GM06990 (cell line): ENCODE measurements at places on chromosomes 4 and X.

- DNase-seq = no peak
Observed at GRCh38 chr4:81687471-81687870, 215.8 kb upstream of the RASGEF1B start.

DNA sequence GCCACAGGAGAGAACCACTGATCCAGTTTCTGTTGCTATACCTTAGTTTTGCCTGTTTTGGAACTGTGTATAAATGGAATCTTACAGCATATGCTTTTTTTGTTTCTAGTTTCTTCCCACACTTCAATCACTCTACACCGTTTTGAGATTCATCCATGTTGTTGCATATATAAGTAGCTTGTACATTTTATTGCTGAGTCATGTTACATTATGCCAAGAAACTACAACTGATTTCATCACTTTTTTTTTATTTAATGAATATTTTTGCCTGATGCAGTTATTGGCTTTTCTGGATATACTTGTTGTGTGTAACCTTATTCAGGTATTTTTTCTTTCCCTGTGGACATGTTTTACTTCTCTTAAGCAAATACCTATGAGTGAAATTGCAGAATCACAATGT lies 1135.9 kb downstream of the RAPGEF2 start:
- DNase-seq = no peak

- DNase-seq = no peak
Observed at GRCh38 chr4:127311371-127311770, 321.4 kb upstream of the INTU start.

DNA sequence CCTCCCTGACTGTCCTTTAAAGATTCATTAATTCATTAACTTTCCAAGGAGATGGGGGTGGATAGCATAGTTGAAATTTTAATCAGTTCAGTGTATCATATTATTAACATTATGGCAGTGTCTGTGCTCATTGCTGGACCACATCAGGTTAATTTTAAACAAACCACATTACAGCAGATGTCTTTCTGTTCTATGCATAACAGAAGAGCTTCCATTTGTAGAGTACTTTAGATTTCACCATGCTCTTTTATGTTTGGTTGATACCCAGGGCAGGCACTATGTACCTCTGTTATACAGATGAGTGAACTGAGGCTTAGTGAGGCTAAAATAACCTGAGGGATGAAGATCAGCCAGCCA lies 41.1 kb downstream of the AFF2 start:
- DNase-seq = no peak

DNA sequence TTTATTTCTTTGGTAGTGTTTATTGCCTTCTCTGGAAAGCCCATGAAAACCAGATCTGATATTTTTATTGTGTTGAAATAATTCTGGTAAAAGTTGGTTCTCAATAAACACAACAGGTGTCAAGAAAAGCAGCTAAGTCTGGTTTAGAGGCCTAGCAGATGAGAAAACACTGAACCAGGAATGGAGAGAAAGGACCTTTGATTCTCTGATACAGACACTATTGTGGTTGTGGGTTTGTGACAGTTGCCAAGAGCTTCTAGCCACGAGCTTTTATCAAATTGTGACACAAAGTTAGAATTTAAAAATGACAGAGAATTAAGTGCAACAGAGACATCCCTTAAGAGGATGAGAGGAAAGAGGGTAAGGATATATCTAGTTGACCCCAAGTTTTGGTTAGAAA lies 42.6 kb downstream of the DDIT4L start:
- DNase-seq = no peak

- no peak for DNase-seq
Observed at GRCh38 chr4:103306870-103307375, 108.8 kb upstream of the CENPE start.

DNA sequence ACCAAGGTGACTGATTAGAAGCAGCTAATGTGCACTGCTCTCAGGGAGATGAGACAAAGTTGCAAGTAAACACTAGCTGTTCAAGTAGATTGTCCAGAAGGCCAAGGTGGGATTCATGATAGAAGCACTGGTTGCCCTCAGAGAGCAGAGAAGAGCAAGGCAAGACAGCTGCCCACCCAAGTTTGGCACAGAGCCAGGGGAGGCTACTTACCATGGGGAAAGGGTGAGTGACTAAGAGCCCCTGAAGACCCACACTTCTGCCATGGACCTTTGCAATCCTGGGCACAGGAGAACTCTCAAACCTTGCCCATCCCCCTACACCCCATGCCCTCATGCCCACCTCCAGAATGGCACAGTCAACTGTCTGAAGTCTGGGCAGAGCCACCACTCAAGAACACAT lies 68.3 kb downstream of the SPIN4 start:
- DNase-seq = no peak
